ENCODE measurements at places on chromosomes 3 and 15. TPM values are rescaled to one million over a fixed set of nuclear protein-coding genes. Genes with fewer than 3 reads are reported as not detected.

The SIN3A gene
- total RNA-seq = 111 TPM

The EDEM1 gene
- total RNA-seq = 79.0 TPM

The BFSP2 gene
- 2.1 TPM for total RNA-seq

The DUOX1 gene
- total RNA-seq = not detected

All from activated CD8-positive, alpha-beta memory T cell treated with anti-CD3 and anti-CD28 coated beads, Interleukin-2, amount 10 ng/mL, durations not matched to agents 7 days and 5 days (primary cell).